Upper lobe of left lung (tissue), 6 donors: ENCODE measurements at places on chromosomes 4 and X. TPM values are rescaled to one million over a fixed set of nuclear protein-coding genes. Genes with fewer than 3 reads are reported as not detected.

The LPAR4 gene
- total RNA-seq, result not detected

The SSX2 gene
- total RNA-seq, result not detected

DNA sequence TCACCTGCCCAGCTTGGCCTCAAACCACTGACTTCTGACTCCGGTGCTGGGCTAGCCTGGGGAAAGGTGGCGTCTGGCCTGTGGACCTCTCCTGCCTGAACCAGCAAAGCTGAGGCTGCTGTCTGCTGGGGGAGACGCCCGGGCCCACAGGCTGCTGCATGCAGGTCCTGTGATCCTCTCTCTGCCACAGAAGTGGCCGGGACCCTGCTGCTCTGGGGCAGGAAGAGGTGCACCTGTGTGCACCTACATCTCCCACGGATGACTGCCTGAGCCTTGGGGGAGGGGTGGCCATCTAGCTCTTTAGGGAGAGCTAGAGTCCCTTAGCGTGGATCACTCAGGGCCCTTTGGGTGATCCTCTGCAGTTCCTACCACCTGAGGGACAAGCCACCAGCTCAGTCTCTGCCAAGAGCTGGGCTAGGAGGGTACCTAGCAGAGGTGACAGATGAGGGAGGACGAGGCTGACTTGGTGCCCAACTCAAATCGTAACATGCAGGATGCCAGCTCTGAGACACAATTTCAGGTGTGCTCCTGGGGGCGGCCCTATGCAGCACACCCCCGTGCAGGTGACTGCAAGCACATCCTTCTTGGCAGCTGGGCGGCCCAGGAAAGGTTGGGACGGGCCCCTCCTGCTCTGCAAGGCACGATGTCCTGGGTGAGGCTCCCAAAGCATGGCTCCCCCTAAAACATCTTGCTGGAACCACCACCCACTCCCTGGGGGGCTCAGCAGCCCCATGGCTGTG lies 22.5 kb downstream of the LETM1 start:
- no peak overlapping the region for H3K27ac ChIP-seq
- H3K27me3 ChIP-seq, result no peaks in the 10 kb centered on the region
- H3K4me3 ChIP-seq, result no peak overlapping the region
- peaks cover 67% of the 10 kb centered on the region for H3K36me3 ChIP-seq
- no peak for DNase-seq

The L1CAM gene
- 0.61 TPM for total RNA-seq

GRCh38 chr4:174210354-174210753 lies 73.1 kb downstream of the FBXO8 start:
- peaks cover 12% of the 10 kb centered on the region for H3K27me3 ChIP-seq
- no peaks in the 10 kb centered on the region for H3K36me3 ChIP-seq
- no peak overlapping the region for H3K4me3 ChIP-seq
- DNase-seq, result no peak
- peaks cover 14% of the 10 kb centered on the region for H3K4me1 ChIP-seq

GRCh38 chr4:14620567-14621141 lies 381.6 kb upstream of the CPEB2 start:
- H3K36me3 ChIP-seq, result no peaks in the 10 kb centered on the region
- no peak for DNase-seq
- H3K27ac ChIP-seq, result no peak overlapping the region
- H3K4me3 ChIP-seq, result no peak overlapping the region

The STBD1 gene
- 3.6 TPM for total RNA-seq

DNA sequence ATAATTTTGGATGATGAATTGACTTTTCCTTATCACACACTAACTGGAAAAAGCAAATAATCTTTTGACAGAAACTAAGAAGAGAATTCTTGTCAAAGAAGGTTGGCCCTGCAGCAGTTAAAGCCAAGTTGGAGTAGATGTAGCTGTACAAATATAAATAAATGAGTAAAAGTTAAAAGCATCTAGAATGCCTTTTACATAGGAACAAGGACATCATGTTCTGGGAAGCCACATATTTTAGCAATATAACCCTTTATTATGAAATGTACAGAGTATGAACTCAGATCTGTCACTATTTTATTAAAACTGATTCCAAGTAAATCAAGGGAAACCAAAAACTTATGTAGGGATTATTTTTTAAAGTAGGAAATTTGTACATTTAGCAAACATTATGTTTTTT lies 269.4 kb upstream of the FAT4 start:
- DNase-seq, result no peak
- no peak overlapping the region for H3K27ac ChIP-seq
- no peaks in the 10 kb centered on the region for H3K27me3 ChIP-seq
- no peak overlapping the region for H3K4me3 ChIP-seq

DNA sequence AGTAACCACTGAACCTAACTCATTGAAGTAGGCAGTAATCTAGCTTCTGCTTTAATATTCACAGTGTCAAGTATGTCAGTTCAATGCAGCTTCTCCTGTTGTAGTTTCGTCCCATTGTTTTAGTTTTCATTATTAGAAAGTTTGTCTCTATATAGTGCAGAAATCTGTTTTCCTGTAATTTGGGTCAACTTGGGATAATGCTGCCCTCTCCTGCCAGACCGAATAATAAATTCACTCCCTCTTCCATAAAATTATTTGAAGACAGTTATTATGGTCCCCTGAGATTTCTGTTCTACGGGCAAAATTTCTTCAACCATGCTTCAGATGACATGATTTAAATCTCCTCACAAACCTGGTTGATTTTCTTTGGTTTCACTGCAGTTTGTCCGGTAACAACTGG lies 4.6 kb upstream of the LUZP4 start:
- no peaks in the 10 kb centered on the region for H3K4me1 ChIP-seq
- H3K4me3 ChIP-seq, result no peak overlapping the region
- no peak overlapping the region for H3K27ac ChIP-seq
- H3K36me3 ChIP-seq, result no peaks in the 10 kb centered on the region

- no peaks in the 10 kb centered on the region for H3K27me3 ChIP-seq
- no peak overlapping the region for H3K27ac ChIP-seq
- DNase-seq, result no peak
- no peak overlapping the region for H3K4me3 ChIP-seq
- H3K36me3 ChIP-seq, result no peaks in the 10 kb centered on the region
These were observed 61.5 kb downstream of the GALNT7 start for GRCh38 chr4:173230062-173230461.

The CXXC4 gene
- 2.9 TPM for total RNA-seq

- no peak overlapping the region for H3K27ac ChIP-seq
- H3K36me3 ChIP-seq, result no peaks in the 10 kb centered on the region
- H3K4me1 ChIP-seq, result no peaks in the 10 kb centered on the region
- no peaks in the 10 kb centered on the region for H3K27me3 ChIP-seq
These were observed 35.9 kb upstream of the PPA2 start for GRCh38 chr4:105509714-105510113.

- no peaks in the 10 kb centered on the region for H3K36me3 ChIP-seq
- H3K27me3 ChIP-seq, result no peaks in the 10 kb centered on the region
- no peak for DNase-seq
- no peak overlapping the region for H3K27ac ChIP-seq
- H3K4me1 ChIP-seq, result no peaks in the 10 kb centered on the region
These were observed 540.6 kb upstream of the MAGEB18 start for GRCh38 chrX:25597551-25597950.

DNA sequence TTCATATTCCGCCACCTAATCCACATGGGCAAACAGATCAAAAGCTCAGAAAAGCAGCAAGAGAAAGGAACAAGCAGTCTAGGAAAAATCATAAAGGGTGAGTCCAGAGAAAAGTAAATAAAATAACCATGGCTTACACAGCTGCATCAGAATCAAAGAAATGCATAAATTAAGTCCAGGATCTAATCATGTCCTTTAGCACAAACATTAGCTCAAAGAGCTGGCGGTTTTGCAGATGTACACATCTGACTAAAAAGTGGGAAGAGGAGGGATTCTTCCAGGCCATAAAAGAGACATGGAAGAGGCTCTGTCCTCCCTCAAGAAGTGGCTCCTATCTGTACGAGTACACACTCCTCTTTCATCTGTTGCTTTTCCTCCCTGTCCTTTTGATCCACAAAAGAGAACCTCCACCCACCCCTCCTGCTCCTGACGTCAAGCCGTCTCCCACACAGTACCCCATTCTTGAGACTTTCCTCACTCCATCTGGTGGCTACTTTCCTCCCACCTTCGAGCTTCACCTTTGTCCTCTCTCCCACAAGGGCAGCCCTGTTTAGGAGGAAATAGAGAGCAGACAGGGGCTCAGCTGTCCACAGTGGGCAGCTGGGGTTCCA lies 92.5 kb downstream of the RASL11B start:
- no peak overlapping the region for H3K27ac ChIP-seq
- H3K27me3 ChIP-seq, result no peaks in the 10 kb centered on the region
- peaks cover 4% of the 10 kb centered on the region for H3K4me1 ChIP-seq
- DNase-seq, result no peak

GRCh38 chrX:12249997-12250396 lies 111.7 kb downstream of the FRMPD4 start:
- H3K27ac ChIP-seq, result no peak overlapping the region
- H3K36me3 ChIP-seq, result no peaks in the 10 kb centered on the region
- no peaks in the 10 kb centered on the region for H3K27me3 ChIP-seq

The SERPINA7 gene
- total RNA-seq, result 0.14 TPM

GRCh38 chr4:144213371-144213770 lies 72.9 kb upstream of the GYPA start:
- no peaks in the 10 kb centered on the region for H3K27me3 ChIP-seq
- H3K36me3 ChIP-seq, result no peaks in the 10 kb centered on the region
- no peak overlapping the region for H3K27ac ChIP-seq

DNA sequence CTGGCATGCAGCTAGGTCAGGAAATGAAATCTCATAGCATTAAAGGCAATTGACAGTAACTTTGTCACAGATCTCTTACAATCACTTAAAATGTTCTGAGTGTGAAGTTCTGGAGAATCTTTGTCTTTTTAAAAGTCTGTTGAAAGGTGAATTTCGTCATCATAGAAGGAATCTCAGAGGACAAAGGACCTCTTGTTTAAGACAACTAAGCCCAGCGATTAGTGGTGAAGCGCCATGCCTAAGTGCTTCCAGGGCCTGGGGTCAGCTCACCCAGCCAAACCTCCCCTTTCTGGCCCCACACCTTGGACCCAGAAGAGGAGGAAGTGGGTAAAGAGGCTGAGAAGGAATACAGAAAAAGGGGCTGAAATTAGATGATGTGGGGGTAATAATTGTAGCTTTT lies 8.5 kb downstream of the FRMD7 start:
- DNase-seq, result no peak
- H3K4me1 ChIP-seq, result no peaks in the 10 kb centered on the region
- H3K4me3 ChIP-seq, result no peak overlapping the region

DNA sequence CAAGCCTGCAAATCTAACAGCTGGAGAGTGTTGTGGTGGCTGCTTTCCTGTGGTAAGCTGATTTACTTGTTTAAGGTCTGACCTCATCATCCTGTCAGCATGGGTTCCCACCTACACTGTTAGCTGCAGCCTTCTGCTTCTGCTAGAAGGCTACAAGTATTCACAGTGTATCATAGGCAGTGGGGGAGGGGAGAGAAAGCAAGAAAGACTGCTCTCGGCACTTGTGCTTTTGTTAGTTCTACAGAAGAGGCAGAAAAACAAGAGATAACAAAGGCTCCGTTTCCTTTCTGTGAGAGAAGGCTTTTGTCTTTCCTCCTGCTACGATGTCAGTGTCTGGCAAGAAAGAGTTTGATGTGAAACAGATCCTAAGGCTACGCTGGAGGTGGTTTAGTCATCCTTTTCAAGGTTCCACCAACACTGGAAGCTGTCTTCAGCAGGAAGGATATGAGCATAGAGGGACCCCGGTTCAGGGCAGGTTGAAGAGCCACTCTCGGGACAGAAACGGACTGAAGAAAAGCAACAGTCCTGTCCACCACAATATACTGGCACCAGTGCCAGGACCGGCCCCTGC lies at the start of gene KLHL4:
KLHL4 (plus strand) TSS at position 232 of the 571 bp plus-strand sequence; CDS start at position 324, 92 bp downstream.
- DNase-seq, result no peak
- H3K27me3 ChIP-seq, result no peaks in the 10 kb centered on the region
- H3K4me1 ChIP-seq, result no peaks in the 10 kb centered on the region
- no peaks in the 10 kb centered on the region for H3K36me3 ChIP-seq
- H3K4me3 ChIP-seq, result peak within 1 kb of the TSS; percentile 34

DNA sequence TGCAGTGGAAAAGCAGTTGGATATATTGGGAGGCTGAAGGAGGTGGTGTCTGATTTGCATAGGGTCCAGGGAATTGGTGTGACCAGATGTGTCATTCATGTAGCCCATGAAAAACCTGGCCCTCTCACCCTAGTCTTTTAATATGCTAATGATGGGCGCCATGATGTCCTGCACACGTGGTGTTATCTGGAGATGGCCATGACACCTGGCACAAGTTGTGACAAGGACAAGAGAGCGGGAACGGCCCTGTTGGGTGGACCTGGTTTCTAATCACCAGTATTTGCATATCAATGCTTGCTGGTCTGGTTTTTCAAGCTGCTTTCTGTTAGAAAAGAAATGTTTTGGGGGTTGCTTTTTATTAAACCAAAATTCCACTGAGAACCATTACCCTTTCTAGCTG lies 87.4 kb downstream of the ZXDA start:
- no peaks in the 10 kb centered on the region for H3K27me3 ChIP-seq
- H3K27ac ChIP-seq, result no peak overlapping the region
- no peak overlapping the region for H3K4me3 ChIP-seq
- H3K36me3 ChIP-seq, result no peaks in the 10 kb centered on the region
- H3K4me1 ChIP-seq, result no peaks in the 10 kb centered on the region

- no peaks in the 10 kb centered on the region for H3K27me3 ChIP-seq
These were observed 37.7 kb downstream of the ETDC start for GRCh38 chrX:135346975-135347374.

GRCh38 chr4:89322671-89323070 lies 15.1 kb upstream of the GPRIN3 start:
- H3K27me3 ChIP-seq, result no peaks in the 10 kb centered on the region
- DNase-seq, result no peak
- no peaks in the 10 kb centered on the region for H3K4me1 ChIP-seq
- no peaks in the 10 kb centered on the region for H3K36me3 ChIP-seq
- H3K4me3 ChIP-seq, result no peak overlapping the region

The CAPN6 gene
- total RNA-seq, result 0.20 TPM

The CFAP47 gene
- 6.4 TPM for total RNA-seq

The ADAMTS3 gene
- 1.0 TPM for total RNA-seq

The MAGEE2 gene
- not detected for total RNA-seq

GRCh38 chr4:23924556-23924955 lies 34.7 kb upstream of the PPARGC1A start:
- DNase-seq, result no peak
- no peaks in the 10 kb centered on the region for H3K27me3 ChIP-seq
- H3K4me3 ChIP-seq, result no peak overlapping the region
- no peaks in the 10 kb centered on the region for H3K4me1 ChIP-seq
- H3K27ac ChIP-seq, result no peak overlapping the region
- no peaks in the 10 kb centered on the region for H3K36me3 ChIP-seq

The RAB33A gene
- 0.91 TPM for total RNA-seq

DNA sequence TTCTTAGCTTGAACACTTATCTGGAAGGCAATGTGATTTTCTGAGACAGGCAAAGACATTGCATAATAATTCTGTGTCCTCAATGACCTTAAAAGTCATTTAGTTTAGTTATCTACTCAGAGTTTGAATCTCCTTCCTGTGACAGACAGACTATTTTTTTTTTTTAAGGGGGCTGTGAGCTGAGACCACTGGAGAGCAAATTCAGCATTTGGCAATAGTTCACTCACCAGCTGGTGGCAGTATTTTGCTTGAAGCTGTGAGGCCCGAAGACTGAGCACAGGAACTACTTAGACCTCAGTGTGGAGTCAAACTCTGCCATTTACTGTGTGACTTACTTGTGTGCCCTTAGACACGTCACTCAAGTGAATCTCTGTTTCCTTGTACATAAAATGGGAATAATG lies 22.9 kb upstream of the CPE start:
- H3K4me3 ChIP-seq, result no peak overlapping the region
- H3K36me3 ChIP-seq, result no peaks in the 10 kb centered on the region
- no peak for DNase-seq
- H3K27me3 ChIP-seq, result no peaks in the 10 kb centered on the region
- no peaks in the 10 kb centered on the region for H3K4me1 ChIP-seq
